NCI-H1417 (cell line): ENCODE measurements at places on chromosomes 13 and 19.

GRCh38 chr13:81318231-81319019 is 977.5 kb upstream of the SPRY2 start:
- DNase-seq, result no peak

GRCh38 chr19:791007-791566 is 6.2 kb upstream of the PTBP1 start:
- no peak for DNase-seq

DNA sequence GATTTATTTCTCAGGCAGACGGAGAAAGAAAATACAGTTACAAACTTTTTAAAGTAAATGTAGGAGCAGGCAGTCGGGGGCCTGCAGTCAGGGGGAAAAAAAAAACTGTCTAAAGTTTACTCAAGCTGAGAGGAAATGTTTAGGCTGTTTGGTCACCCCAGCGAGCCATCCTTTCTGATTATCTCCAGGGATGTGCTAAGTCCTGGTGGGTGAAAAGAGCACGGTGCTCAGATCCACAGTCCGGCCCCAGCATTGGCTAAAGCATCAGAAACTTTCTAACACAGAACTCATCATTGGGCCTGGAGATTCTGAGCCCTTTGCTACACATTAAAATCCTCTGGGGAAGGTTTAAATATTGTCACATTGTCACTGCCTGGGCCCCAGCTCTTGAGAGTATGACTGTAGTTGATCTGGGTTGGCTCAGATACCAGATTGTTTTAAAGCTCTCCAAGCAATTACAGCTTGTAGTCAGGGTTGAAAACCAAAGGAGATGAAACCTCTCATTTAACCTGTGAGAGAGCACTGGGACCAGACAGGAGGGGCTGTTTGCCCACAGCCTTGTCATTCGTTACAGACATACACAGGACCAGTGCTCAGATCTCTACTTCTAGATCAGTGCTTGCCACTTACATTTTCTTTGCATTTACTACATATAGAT is 131.1 kb upstream of the HTR2A start:
- no peak for DNase-seq

- DNase-seq, result no peak
These were observed 865 bp downstream of the ZNF382 start for GRCh38 chr19:36605877-36606478.

DNA sequence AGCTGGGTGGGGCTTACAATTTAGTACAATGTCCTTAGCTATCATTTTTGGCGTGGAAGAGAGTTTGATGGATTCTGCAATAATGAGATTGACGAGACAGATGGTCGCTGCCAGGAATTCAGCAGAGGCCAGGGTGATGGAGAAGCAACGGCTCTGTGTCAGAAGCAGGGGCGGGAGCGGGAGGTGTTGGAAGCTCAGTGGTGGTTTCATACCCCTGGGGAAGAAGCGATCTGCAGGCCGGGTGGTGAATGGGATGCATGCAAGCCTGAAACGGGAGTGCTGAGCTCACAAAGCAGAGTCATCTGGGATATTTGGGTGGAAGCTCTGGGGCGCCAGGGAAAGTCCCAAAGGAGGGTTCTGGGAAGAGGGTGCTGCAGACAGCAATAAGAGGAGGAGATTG is 370.8 kb downstream of the ZNF536 start:
- DNase-seq, result no peak
